Activated CD4-positive, alpha-beta memory T cell treated with anti-CD3 and anti-CD28 coated beads, Interleukin-2, amount 10 ng/mL, durations not matched to agents 7 days and 5 days (primary cell): ENCODE measurements at places on chromosomes 12 and 14.

DNA sequence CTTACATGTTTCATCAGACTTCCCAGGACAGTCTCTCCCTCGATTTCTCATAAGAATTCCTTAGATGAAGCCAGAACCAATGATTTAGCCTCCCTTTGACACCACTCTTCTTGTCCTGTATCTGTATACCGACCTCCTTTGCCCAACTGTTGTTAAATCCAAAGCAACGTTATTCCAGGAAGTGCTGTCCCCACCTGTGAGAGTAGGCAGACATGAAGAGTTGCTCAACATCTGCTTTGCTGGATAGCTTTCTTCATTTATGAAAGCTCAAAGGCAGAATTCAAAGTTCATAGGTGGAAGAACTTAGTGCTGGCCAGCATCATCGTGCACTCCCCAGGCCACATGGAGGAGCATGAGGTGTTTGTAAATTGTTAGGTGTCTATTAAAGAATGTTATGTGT lies 55.6 kb downstream of the GTF2A1 start:
- no peak for DNase-seq

DNA sequence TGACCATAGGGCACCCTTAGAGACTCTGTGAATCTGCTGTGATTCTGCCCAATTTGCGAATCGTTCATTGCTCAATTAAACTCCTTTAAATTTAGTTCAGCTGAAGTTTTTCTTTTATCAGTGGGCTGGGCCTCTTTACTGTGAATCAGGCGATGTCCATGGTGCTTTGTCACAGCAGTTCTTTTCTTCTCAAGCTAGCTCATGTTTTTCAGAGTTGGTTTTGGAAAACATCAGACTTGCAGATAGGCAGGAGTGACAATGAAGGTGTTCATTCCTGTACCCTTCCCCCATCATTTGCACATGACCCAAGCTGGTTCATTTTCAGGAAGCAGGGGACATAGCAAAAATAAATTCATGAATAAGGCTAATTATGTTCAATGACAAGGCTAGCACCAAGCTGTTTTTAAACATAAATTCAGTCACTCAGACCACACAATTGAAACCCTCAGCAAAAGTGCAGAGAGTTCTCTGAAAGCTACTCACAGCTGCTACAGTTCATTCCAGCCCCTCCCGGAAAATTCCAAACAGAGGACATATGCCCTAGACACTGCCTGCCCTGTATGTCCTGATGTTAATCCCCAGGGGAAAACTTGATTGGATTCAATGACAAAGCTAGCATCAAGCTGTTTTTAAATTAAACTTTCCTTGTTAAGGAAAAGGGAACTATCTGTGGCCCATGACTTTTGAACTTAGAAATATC lies 383.3 kb downstream of the C12orf75 start:
- no peak for DNase-seq

GRCh38 chr14:51950007-51950406 lies 39.3 kb upstream of the RTRAF start:
- no peak for DNase-seq

DNA sequence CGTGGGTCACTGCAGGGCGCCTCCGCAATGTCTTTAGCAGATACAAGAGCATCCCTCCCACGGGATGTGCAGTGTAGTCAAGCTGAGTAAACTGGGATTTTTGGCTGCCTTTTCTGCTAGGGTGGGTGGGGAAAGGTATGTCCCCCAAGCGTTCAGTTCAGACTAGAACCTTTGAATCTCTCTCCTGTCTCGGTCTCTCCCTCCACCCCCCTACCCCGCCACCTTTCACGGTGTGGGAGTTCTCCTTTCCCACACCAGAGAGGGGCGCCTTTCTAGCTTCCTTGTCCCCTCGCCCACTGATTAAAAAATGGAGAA lies 525 bp upstream of the FAR2 start:
- peak; percentile 23 for DNase-seq

DNA sequence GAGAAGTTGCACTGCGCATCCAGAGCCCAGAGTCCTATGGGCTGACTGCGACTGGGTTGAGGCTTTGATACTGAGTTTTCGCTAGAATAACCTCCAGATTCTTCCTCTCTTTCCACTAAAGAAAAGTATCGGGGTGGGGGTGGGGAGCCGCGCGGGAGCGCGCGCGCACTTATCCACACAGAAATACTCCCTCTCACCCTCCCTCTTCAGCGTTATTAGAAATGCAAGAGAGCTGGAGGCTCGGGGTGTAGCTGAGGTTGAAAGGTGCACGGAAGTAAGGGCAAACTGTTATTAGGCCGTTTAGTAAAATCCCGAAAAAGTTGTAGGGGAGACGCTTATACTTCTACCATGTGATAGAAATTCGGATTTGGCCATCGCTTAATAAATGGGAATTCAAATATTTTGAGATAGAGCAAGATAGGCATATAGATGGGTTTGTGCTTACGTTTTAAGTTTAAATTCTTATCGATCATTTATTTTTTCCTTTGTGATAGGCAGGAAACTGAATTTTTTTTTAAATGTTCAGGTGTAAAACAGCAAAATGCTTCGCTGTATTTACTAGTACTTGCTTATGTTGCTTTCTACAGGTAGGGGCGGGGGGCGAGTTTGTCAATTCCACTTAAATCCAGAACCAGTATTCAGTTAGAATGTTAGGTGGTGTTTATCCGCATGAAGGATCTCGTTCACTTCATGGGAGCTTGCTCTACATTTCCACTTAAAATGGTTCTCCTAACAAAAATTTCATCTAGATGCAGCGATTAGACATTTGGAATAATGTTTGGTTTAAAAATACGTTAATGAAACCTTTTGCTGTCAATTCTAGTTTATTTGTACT lies 1.1 kb downstream of the ARHGAP5 start:
- peak; percentile 29 for DNase-seq

- DNase-seq: no peak
Measured at GRCh38 chr12:105206686-105207374, 29.1 kb downstream of the APPL2 start.

DNA sequence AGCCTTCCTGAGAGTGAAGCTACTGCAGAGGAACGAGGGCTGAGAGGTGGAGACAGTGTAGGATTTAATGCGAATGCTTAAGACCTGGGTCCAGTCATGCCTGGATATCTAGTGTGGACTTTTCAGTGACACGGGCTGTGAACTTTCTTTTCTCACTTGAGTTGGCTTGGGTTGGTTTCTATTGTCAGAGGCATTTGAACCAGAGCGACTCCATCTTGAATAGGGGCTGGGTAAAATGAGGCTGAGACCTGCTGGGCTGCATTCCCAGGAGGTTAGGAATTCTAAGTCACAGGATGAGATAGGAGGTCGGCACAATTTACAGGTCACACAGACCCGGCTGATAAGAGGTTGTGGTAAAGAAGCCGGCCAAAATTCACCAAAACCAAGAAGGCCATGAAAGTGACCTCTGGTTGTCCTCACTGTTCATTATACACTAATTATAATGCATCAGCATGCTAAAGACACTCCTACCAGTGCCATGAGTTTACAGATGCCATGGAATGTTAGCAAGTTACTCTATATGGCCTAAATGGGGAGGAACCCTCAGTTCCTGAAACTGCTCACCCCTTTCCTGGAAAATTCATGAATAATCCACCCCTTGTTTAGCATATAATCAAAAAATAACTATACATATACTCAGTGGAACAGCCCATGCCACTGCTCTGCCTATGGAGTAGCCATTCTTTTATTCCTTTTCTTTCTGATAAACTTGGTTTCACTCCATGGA lies 34.2 kb upstream of the TMCC3 start:
- DNase-seq: no peak

GRCh38 chr14:68246074-68246785 lies 426.7 kb downstream of the RAD51B start:
- no peak for DNase-seq

DNA sequence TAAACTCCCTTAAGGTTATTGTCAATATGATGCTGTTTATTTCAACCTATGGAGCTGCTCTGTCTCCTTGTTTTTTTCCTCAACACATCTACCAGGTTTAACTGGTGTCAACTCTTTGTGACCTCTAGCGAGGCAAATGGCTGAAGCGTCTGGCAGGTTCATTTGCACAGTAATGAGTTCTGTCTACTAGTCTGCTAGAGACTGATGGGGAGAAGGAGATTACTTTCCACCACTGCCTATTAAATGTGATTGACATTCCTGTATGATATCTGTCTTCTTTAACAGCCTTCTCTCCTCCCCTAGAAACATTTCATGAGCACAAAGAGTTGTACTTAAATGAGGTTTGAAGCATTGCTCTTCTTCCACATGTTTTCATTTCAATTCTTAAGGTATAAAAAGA lies 253.7 kb downstream of the SLC6A15 start:
- DNase-seq: no peak

GRCh38 chr12:94561943-94562411 lies 88.4 kb downstream of the TMCC3 start:
- DNase-seq: no peak

DNA sequence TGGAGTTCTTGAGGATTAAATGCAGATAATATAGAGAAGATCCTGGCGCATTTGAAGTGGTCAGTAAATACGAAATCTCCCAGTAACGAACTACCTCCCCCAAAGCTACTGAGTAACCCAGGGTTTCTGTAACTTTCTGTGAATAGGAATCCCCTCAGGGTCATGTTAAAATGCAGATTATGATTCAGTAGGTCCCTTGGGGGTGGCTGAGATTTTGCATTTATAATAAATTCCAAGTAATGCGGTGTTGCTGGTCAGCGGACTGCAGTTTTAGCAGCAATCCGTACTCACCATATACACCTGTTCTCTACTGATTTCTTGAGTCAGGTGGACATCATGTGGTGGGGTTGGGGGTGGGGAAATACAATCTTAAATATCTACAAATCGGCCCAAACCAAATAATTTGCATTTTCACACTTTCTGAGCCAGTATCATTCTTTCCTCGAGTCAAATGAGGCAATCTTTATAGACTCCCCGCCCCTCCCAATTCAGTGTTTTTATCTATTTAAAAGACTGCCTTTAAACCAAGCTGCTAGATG lies 868 bp downstream of the SPATA7 start:
- DNase-seq: no peak

DNA sequence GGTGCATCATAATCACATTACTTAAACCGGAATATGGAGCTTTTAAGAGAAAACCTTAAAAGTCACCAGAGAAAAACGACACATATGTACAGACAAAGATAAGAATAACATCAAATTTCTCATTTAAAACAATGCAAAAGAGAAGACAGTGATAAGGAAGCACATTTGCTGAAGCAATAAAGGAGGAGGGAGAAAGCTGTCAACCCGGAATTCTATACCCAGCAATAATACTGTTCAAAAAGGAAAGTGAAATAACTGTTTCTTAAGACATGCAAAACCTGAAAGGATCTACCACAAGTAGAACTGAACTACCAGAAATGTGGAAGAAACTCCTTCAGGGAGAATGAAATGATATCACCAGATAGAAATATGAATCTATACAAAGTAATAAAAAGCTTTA lies 15.4 kb downstream of the SLC6A13 start:
- DNase-seq: no peak

DNA sequence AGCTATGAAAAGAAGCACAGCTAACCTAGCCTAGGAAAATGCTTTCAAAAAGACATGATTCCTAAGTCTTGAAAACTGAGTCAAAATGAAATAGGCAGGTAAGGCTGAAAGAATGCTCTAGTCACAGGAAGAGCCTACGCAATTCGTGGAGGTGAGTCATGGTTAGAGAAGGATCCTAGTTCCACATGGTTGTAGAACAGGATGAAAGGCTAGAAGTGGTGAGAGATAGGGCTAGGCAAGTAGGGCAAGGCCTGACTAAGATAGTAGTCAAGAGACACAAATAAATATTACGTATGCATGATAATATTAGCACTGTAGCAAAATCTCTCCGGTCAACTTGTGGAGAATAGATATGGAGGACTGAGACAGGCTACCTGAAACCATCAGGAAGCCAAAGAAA lies 47.2 kb downstream of the PLCZ1 start:
- DNase-seq: no peak

- no peak for DNase-seq
Measured at GRCh38 chr12:113418213-113418879, 3.8 kb upstream of the SDSL start.

DNA sequence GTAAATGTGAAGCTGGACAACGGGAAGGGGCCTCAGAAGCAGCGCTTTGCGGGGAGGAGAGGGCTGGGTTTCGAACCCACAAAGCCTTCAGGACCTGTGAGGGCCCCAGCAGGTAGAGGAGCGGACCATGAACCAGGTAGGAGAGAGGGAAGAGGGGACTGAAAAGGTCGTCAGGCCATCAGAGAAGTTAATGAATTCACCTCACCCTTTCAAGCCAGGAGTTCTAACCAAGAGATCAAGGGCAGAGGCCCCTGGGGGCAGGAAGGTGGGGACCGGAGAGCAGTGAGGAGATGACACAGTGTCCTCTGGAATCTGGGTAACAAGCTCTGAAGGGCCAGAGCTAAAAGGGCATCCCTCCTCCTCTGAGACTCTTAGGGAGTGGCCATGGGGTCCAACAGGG lies 19.4 kb downstream of the SERPINA1 start:
- no peak for DNase-seq

DNA sequence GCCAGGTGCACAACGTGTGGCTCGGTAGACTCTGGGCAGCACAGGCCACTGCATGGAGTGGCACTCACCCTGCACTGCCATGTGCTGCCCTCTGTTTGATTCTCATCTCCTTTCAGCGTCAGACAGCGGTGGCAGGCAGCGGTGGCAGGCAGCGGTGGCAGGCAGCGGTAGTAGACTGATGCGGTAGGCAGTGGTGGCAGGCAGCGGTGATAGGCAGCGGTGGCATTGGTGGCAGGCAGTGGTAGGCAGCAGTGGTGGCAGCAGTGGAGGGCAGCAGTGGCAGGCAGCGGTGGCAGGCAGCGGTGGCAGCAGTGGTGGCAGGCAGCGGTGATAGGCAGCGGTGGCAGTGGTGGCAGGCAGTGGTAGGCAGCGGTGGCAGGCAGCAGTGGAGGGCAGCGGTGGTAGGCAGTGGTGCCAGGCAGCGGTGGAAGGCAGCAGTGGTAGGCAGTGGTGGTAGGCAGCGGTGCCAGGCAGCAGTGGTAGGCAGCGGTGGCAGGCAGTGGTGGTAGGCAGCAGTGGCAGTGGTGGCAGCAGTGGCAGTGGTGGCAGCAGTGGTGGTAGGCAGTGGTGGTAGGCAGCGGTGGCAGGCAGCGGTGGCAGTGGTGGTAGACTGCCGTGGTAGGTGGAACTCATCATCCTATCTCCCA lies 6.0 kb upstream of the MEG3 start:
- no peak for DNase-seq

- DNase-seq: no peak
Measured at GRCh38 chr12:66516561-66516960, 162.3 kb downstream of the GRIP1 start.
